ENCODE measurements at places on chromosomes 5 and 9.

GRCh38 chr5:39164529-39165402 lies 54.6 kb downstream of the FYB1 start:
- DNase-seq = no peak

GRCh38 chr9:125428060-125428901 lies 166.7 kb downstream of the GAPVD1 start:
- peak; percentile 33 for DNase-seq

DNA sequence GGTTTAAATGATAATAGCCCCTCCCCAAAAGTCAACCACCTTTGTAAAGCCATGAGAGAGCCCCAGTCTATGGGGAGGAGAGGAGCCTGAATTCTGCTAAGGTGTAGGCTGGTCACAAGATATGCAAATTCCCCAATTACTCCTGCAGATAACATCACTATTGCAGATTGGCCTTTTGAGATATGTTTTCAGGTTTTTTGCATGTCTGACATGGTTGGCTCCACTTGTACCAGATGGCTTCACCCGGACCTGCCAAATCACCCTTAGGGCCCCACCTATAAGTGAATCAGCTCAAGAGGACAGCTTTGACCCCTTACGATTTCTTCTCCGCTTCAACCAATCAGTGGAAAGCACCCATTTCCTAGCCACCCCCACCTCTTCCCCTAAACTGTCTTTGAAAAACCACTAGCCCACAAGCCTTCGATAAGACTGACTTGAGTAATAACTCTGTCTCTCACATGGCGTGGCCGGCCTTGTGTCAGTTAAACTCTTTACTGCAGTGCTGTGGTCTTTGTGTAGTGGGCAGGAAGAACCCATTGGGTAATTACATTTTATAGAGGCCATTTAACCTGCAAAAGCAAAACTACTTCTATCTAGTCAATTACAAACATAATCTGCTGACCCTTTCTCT lies 69.7 kb downstream of the PRLR start:
- peak; percentile 1 for DNase-seq

DNA sequence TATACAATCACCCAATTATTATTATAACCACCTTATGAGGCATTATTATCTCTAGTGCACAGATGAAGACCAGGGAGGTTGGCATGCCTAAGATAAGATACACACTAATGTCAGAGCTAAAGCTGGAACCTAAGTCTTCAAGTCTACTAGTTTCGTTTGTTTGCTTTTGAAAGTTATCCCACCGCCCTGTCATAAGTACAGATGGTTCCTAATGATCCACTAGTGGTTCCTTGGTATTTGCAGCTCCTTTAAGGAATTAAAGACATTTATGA lies 14.1 kb downstream of the NDUFA8 start:
- DNase-seq = no peak

DNA sequence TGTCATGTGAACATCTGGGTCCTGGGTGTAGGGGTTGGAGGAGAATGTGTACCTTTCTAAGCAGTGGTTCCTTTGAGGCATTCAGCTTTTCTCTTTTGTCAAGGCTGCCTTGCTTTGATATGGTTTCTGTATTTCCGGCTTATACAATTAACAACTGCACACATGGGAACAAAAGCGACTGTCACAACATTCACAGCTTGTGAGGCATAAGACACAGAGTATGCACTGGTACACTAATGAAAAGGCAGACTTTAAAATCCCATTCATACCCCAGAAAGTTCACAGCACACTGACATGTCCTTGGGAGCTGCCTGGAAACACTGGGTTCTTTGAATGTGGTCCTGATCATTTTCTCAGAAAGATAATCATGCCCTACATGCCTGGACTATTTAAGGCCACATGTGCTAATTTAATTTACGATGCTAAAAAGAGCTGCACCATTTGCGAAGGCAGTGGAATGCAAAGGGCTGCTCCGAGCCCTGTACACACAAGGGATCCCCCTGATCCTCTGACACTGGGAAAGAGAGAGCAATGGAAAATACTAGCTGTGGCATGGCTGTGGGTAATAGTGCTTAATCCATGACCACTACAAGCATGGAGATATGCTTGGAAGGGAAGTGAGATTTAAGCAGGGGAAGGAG lies 131.8 kb downstream of the EFNA5 start:
- no peak for DNase-seq

- no peak for DNase-seq
Observed at GRCh38 chr9:106632621-106633020, 230.3 kb upstream of the ZNF462 start.

DNA sequence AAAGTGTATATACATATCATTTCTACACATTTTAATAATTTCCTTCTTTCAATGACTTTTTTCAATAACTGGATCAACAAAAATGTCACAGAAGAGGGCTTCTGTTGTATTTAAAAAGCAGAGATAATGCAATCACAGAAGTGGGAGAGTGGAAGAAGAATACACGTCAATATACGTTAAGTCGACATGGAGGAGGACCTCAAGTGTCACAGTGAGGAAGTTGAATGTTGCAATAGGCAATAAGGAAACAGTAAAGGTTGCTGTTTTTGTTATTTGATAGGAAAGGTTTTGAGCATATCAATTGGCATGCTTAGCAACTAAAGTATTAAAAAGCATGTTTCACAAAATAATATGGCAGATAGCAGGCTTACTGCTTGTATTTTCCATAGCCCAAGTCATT lies 184.0 kb upstream of the NR4A3 start:
- DNase-seq = no peak

DNA sequence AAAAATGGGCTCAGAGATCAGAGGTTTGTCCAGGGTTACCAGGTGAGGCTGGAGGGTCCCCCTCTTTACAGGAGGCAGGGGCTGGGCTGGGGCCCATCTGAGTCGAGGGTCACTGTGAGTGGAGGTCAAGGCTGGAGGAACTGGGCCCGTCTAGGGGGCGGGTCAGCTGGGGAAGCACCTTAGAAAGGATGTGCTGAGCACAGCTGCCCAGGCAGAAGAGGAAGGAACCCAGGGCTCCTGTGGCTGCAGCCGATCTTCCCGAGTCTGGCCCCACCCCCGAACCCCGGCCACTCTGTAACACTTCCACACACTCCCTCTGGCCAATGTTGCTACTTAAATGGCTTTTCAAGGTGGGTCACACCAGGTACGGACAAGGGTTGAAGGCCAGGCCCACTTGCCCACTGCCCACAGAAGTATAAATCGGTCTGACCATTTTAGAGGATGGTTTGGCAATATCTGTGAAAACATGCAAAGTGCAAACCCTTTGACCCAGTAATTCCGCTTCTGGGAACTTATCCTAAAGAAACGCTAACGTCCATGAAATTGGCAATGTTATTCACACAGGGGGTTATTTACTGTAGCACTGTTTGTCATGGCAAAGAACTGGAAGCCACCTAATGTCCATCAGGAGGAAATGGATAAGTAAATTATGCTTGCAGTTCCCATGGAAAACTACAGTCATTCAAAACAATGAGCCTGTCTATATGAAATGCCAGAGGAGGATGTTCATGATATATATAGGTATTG lies 30.5 kb upstream of the EEIG1 start:
- no peak for DNase-seq

- no peak for DNase-seq
Observed at GRCh38 chr9:87725356-87725899, 491 bp upstream of the CTSL start.

DNA sequence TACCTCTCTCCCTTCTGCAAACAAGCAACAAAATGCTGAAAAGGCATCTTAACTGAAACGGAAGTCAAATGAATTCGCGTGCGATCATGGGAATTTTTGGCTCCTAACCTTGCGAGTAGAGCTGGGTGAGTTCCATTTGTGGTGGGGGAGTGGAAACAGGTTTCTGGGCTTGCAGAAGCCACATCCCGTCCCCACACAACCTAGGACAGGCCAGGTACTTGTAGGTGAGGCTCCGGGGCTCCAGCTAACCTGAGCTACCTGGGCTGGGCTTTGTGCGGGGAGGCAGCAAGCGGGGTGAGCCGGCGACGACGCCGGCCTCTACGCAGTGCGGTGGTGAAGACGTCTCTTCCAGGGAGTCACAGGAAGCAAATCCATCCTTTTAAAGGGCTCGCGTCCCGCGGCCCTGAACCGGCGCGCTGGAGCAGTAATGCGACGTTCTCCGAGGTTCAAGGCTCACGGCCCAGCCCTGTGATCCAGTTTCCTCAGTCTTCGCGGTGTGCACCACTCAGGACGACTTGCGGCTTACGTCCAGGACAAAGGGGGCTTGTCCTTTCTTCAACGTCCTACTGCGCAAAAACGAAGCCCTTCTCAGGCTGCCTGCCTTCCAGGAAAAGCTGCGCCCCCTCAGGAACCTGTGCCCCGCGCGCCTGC lies 567 bp upstream of the SPIN1 start:
- DNase-seq = peak; percentile 25

GRCh38 chr9:106994463-106994862 lies 131.5 kb downstream of the ZNF462 start:
- no peak for DNase-seq

DNA sequence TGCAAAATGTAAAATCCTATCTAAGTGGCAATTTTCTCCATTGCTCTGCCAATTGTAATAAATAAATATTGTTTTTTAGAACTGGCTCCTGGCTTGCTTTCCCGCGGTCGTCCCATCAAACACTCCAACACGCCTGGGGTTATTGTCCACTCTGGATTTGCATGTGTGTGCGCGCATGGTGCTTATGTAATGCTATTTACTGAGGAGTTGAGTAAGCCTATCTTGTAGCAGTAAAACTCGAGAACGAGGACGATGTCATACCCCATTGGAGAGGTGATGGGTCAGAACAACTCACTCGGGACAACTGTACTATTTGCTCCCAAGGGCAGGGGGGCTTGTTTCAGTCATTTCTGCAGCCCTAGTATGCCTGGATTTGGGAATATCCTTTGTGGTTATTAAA lies 220.9 kb downstream of the PAX5 start:
- DNase-seq = no peak

DNA sequence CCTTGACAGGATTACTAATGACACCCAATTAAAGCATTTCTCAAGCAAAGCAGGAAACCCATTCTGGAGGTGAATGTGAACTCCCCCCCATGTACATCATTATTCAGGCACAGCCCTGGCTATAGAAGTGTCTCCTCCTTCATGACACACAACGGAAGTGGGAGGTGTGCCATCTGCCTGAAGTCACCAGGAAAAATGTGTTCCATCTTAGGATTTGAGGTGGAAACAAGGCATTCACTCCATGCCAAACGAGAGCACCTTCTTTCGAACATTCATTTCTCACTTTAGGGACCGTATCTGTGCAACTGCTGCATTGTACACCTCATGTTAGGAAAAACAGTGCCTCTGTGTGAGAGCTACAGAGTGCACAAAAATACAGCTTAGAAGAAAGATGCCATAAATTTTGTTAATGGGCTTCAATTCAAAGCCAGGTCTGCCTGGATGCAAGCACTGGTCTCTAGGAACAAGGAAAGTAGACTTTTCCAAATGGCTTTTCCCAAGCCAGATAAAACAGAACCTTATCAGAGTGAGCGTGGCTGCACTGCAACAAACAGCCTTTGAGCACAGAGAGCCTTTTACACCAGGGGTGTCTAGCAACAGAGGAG lies 19.4 kb downstream of the GOLM1 start:
- no peak for DNase-seq

GRCh38 chr5:112960315-112960714 lies 16.3 kb upstream of the DCP2 start:
- no peak for DNase-seq

DNA sequence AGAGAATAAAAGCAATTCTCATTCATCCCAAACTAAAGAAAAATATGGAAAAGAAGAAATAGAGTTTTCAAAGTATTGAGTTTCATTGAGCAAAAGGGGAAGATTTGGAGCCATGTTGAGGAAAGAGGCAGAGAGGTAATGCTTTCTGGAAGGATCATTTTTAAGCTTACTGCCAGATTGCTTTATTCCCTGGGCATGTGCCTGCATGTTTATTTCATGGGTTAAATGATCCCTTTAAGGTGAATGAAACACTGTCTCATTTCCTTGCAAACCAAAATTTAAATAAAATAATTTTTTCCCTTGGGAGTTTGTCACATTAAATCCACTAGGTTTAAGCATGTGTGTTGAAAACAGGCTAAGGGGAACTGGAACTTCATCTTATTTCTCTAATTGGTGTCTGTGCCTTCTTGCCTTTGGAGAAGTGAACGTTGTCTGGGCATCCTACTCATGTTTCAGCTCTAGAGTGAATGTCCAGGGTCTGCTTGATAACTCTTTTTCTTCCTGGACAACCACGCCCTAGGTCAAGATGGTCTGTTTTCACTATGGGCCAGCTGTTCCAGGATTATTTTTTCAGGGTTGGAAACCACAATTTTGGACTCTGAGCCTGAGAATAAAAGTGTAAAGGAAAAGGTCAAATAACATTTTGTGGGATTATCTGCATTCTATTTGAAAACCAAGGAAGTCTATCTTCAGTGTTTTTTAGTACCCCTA lies 114.1 kb upstream of the ELL2 start:
- DNase-seq = no peak

GRCh38 chr5:38806775-38807258 lies 39.0 kb upstream of the OSMR start:
- peak; percentile 50 for DNase-seq

DNA sequence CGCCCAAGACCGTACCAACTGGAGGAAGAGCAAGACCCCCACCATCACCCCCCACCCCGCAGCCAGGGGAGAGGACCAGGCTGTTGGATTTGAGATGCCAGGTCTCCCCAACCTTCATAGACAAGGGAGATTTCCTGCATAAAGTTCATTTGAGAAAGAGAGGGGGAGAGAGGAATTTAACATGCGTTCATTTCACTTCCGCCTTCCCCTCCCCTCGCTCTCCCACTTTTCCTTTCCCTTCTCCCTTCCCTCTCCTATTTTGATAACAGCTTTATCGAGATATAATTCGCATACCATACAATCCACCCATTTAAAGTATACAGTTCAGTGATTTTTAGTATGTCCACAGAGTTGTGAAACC lies 4.2 kb upstream of the NKX2-5 start:
- no peak for DNase-seq

- no peak for DNase-seq
Observed at GRCh38 chr5:143717400-143717799, 94.6 kb upstream of the HMHB1 start.

GRCh38 chr5:53321073-53321472 lies 159.4 kb upstream of the FST start:
- DNase-seq = no peak

- DNase-seq = no peak
Observed at GRCh38 chr5:16707168-16707868, 90.5 kb upstream of the RETREG1 start.

DNA sequence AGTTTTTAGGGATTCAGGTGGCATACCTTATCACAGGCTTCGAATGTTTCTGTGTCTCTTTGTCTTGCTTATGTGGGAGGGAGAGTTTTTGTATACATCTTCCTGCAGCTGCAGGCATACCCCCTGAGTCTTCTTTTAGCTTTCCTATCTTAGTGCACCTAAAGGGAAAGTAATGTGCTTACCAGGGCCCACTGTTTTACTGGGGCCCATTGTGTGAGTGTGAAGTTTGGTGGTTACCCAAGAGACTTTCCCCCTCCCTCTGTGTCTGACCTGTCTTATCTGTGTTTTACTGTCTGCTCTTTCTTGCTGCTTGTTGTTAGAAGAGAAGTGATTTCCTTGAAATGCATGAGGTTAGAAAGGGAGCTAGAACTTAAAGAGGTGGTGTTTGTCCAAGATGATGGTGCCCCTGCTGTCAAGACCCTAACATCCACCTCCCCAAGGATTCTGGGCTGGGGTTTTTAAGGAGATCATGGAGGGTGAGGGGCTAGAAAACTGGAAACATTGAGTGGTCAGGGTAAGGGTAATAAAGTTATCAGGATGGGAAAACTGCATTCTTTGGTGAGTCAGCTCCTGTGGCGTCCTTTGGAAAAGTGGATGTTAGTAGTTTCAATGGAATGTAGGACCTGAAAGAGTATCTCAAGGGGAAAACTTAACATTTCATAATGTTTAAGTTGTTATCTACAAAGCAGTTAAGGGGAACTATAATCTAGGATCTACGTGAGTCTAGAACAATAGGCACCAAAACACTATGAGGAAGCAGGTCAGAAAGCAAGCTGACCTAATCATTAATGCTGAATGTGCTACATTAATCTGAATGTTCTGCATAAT lies 583.5 kb upstream of the TUSC1 start:
- DNase-seq = no peak

All from activated T-cell treated with anti-CD3 and anti-CD28 coated beads, Interleukin-2, amount 50 U/mL, for 72 hours (primary cell).